ENCODE measurements at places on chromosomes 4 and X.

DNA sequence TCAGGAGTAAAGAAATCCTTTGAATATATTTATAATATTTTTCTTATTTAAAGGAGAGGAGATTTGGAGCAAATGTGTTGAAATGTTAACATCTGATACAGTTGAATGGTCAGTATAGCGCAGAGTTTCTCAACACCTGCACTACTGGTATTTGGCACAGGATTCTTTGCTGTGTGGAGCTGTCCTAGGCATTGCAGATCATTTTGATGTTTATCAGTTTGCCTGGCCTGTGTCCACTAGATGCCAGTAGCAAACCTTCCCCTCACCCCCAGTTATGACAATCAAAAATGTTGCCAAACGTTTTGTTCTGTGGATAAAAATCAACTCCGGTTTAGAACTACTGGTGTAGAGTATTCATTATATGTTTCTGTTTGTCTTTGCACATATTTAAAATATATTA, 765.3 kb upstream of the SLIT2 start:
- DNase-seq, result no peak

- DNase-seq, result no peak
Observed at GRCh38 chr4:107625391-107625902, 94.6 kb downstream of the PAPSS1 start.

DNA sequence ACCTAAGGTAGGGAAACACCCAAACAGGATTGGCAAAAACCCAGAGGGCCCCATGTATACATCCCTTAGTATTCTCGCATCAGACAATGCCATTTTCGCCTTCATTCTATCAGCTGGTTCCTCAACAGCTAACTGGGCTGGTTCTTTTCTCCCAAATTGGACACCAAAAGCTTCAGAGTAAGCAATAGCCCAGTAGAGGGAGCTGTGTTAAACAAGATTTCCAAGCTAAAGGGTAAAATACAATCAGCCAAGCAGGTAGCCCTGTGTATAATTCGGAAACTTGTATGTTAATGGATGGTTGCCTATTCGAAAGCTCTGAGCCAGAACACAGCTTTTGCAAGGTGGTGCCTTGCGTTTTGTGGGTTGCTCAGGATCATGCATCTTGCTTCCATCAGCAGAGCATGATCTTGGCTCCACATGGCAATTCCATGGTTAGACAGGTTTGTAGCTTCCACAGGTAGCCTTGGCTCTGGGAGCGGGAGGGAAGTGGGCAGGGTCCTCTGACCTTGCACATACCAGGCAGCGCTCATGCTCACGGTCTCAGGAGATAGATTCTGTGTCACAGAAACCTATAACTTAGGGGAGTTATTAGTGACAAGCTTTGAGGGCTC, 115.2 kb upstream of the LNX1 start:
- DNase-seq, result no peak

- DNase-seq, result peak; percentile 18
Observed at GRCh38 chr4:76305971-76306881, at the start of gene STBD1. TSS of gene STBD1 (plus strand) at chr4:76306733. CDS start at chr4:76306770, 37 bp downstream.

DNA sequence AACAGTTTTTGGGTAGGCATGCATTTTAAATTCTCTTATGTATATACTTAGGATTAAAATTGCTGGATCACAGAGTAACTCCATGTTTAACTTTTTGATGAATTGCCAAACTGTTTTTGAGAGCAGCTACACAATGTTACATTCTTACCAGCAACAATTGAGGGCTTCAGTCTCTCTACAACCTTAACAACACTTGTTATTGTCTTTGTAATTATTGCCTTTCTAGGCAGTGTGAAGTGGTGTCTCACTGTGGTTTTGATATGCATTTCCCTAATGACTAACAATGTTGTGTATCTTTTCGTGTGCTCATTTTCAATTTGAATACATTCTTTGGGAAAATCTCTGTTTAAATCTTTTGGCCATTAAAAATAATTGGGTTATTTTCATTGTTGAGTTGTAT, 17.3 kb upstream of the F11 start:
- no peak for DNase-seq

DNA sequence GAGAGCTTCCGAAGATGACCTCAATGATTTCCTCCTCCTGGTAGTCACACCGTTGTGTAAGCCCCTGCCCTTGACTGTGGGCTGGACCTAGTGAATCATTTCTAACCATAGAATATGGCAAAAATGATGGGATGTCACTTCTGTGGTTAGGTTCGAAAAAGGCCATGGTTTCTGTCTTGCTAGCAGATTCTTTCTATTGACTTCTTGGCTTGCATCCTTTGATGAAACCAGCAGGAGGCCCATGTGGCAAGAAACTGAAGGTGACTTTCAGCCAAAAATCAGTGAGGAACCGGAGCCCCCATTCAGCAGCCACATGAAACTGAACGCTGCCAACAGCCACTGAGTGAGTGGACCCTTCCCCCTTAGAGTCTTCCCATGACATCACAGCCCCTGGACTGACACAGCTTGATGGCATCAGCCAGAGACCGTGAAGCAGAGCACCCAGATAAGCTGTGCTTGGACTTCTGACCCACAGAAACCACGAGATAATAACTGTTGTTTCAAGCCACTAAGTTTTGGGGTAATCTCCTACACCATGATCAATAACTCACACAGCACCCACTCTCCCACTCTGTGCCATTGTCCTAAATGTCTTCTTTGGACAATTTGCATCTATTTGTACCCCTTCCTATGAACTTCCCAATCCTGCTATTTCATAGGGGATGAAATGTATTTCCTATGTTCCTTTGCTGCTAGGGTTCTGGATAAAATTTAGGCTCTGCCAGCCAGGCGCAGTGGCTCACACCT, 148.0 kb upstream of the STX18 start:
- no peak for DNase-seq

- DNase-seq, result no peak
Observed at GRCh38 chrX:30593440-30594200, 16.1 kb upstream of the TASL start.

DNA sequence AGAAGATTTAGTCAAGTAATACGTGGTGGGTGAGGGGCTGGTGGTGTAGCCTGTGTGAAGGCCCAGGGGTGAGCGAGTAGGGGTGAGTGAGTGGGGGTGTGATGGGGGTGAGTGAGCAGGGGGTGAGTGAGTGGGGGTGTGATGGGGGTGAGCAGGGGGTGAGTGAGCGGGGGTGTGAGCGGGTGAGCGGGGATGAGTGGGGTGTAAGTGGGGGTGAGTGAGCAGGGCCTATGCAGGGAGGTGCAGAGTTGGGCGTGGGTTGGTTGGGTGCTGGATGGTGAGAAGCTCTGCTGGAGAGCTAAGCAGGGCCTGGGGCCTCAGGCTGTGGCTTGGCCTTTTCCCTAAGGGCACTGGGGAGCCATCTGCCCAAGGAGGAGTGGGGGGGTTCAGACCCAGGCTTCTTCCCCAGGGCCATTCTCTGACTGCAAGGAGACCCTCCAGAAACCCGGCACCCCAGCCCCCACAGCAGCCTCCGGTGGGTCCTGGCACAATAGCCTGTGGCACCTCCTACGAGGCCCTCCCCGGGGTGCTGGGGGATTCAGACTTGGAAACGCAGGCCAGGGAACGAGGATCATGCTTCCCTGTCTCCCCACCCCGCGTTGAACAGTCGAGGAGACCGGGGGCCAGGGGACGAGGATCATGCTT, 30.4 kb downstream of the SH3TC1 start:
- DNase-seq, result peak; percentile 49

- no peak for DNase-seq
Observed at GRCh38 chr4:107760281-107760947, 40.4 kb upstream of the PAPSS1 start.

DNA sequence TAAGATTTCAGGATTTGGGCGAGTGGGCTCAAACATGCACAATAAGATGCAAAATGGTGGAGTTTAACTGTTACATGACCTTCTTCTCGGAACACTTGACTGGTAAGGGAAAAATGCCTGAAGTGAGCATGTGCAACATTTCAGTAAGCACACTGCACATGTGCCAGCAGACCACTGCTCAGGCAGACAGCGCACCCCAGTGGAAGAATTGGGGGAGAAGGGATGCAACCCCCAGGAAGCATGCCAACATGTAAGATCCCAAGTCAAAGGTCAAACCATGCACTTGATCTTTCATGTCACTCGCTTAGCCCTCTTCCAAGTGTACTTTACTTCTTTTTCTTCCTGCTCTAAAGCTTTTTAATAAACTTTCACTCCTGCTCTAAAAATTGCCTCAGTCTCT, 256.3 kb downstream of the CENPC start:
- DNase-seq, result no peak

DNA sequence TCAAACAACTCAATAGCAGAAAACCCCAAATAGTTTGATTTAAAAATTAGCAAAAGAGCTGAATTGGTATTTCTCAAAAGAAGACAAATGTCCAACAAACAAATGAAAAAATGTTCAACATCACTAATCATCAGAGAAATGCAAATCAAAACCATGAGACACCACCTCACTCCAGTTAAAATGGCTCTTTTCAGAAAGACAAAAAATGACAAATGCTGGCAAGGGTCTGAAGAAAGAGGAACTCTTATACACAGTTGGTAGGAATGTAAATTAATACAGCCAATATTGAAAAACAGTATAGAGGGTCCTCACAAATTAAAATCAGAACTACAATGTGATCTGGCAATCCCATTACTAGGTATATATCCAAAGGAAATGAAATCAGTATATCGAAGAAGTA, 70.4 kb downstream of the FBXL5 start:
- no peak for DNase-seq

GRCh38 chr4:47664051-47664826, 173.6 kb downstream of the CORIN start:
- no peak for DNase-seq

- no peak for DNase-seq
Observed at GRCh38 chrX:12142661-12143060, 4.4 kb downstream of the FRMPD4 start.

DNA sequence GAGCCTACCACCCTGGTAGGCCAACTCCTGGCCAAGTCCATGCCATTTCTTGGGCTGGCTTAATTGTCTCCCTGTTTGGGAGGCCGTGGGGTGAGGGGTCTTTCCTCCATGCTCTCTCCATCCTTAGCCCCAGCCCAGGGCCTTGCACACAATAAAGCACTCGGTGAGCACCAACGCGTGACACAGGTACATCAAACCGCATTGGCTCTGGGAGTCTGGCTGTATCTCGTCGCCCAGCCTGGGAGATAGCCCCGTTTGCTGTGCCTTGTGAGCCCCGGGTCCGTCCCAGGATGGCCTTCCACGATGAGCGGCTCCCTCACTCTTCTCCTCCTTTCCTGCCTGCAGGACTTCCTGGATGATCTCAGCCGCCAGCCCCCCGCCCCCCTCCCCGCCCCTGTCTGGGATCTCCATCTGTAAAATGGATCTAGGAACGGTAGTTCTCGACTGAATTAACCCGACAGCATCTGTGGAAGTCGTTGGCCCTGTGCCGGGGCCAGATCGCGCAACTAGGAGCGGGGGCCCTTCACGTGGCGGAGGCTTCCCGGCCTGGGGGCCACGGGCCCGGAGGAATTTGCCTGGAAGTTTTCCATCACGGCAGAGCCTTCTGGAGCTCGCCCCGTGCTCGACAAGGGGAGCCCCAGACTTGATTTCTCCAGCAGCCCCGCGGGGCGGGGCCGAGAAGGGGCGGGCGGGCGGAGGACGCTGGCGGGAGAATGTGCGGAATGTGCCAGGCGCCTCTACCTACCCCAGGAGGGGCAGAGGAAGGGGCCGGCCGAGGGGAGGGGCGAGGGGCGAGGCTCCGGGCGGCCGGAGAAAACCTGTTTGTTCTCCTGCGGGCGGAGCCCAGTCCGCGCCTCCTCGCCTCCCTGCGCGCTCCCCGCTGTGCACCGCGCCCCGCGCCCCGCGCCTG, at the start of gene ZNF185:
Gene ZNF185 (plus strand): TSS at position 846 of the 910 bp plus-strand sequence. CDS start 16,423 bp downstream, outside the sequence.
- DNase-seq, result no peak

DNA sequence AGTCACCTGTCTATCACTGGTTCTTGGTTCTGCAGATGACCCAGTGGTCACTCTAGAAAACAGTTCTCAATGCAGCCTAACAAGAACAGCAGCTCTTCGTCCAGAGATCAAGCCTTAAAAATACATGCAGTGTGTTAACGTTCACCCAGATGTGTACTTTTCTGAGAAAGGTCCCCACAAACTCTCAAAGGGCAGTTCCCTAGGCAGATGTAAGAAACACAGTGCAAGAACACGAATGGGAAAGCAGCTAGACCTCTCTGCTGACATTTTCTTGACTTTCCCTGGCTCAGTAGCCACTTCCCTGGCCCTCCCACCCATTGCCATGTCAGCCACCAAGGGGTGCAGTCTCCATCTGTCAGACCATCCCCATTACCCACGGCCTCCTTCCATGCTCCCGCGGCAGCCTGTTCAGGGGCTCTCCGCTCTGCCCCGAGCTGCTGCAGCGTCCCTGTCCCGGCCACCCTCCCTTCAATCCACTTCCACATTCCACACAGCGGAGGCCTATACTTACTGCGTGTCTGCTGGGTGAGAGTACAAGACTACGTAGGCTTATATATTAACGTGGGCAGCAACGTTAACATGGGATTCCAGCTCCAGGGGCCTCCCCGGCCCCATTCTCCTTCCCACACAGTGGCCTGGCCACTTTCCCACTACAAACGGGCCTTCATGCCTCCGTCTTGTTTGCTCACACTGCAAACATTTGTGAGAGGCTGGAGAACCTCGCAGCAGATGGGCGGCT, 34.3 kb downstream of the IRF2 start:
- no peak for DNase-seq

DNA sequence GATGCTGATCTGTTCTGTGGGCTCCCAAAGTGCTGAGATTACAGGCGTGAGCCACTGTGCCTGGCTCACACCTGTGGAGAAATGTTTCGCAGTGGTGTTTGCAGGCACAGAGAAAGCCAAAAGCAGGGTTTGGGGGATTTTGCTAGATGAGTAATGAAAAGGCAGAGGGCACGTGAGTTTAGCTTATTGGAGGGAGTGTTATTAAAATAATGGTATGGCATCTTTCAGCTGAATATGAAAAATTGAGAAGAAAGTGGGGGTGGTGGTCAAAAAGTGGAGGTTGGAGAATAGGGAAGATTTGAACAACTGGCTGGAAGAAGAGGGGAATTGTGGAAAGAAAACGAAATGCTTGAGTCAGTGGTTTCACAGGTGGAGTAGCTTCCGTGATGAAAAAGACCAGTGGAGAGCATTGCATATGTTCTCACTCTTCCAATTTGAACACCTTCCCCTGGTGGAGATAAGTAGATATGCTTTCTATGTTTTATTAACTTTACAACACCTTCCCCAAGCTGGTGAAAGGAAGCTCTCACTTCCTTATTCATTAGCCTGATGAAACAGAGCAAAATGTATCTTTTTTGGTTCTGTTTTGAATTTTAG, 1.1 kb upstream of the CHST7 start:
- DNase-seq, result peak; percentile 24

GRCh38 chr4:185682236-185682635, 129.8 kb downstream of the SORBS2 start:
- DNase-seq, result no peak

- DNase-seq, result no peak
Observed at GRCh38 chrX:136546371-136546781, 14.4 kb downstream of the VGLL1 start.

- no peak for DNase-seq
Observed at GRCh38 chrX:46620505-46620904, 46.9 kb downstream of the CHST7 start.

DNA sequence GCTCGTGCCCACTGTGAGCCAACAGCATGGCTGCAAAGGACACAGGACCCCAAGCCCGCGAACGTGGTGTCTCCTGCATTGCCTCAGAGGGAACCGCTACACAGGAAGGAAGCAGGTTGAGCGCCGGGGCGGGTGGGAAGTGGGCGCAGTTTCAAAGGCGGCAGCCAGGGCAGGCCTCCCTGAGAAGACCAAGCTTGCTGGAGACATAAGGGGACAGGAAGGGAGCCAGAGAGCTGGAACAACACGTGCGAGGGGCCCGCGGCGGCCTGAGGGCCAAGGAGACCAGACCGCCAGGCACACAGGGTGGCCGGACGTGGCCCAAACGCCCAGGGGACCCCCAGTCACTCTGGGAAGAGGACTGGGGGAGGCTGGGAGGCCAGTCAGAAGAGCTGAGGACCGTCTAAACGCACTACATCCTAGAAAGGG, 32.0 kb downstream of the CTBP1 start:
- DNase-seq, result peak; percentile 40

Data from activated CD4-positive, alpha-beta T cell treated with anti-CD3 and anti-CD28 coated beads for 4 hours (primary cell).